ENCODE measurements at places on chromosomes 1 and 21. TPM values are rescaled to one million over a fixed set of nuclear protein-coding genes. Genes with fewer than 3 reads are reported as not detected.

The OR2M3 gene
- not detected for total RNA-seq

The TFF2 gene
- total RNA-seq = not detected

The CRNN gene
- not detected for total RNA-seq

The CFHR2 gene
- total RNA-seq = not detected

The SPATA21 gene
- total RNA-seq = not detected

The CRYBG2 gene
- total RNA-seq = 1.3 TPM

The SPATA46 gene
- not detected for total RNA-seq

The L1TD1 gene
- 0.06 TPM for total RNA-seq

The MAP3K21 gene
- 0.95 TPM for total RNA-seq

The PRKCZ gene
- 17.8 TPM for total RNA-seq

The HES4 gene
- 29.0 TPM for total RNA-seq

The OLIG1 gene
- total RNA-seq = not detected

The LCE3E gene
- total RNA-seq = not detected

The SERPINC1 gene
- not detected for total RNA-seq

The SPRR5 gene
- not detected for total RNA-seq

Data from CD4-positive, alpha-beta T cell (primary cell).